ENCODE measurements at places on chromosomes 7 and 10. TPM values are rescaled to one million over a fixed set of nuclear protein-coding genes. Genes with fewer than 3 reads are reported as not detected.

The UTF1 gene
- total RNA-seq = not detected

DNA sequence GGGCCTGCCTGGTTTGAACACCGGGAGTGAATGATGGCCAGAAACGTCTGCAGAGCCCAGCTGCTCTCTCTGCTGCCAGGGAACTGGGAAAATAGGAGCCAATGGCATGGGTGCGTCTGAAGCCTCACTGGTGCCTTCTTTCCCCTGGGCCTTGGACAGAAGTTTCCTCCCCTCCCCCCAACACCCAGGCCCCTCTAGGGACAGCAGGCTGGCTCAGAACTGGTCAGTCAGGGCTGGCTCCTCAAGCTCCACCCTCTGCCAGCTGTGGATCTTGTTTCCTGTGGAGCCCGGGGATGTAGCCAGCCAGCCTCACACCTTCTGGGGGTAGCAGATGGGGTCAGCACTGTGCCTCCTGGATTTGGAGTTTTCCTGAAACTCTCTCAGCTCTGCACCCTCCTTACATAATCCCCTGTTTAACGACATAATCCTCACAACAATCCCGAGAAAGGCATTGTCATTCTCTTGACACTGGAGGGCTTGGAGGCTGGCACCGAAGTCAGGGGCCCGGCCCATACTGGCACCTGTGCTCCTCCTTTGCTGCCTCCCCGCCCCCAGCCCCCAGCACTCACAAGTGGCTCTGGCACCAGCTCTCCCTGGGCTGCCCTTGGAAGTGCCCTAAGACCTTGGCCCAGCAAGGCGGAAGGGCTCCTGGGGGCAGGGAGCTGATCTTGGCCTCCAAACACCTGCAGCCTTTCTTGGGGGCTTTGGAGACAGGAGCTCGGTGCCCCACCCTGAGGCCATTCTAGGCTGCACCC is 5.7 kb downstream of the LDB3 start:
- no peak for DNase-seq
- H3K36me3 ChIP-seq = no peaks in the 10 kb centered on the region
- H3K27ac ChIP-seq = no peak overlapping the region
- H3K27me3 ChIP-seq = peaks cover 2% of the 10 kb centered on the region
- H3K4me3 ChIP-seq = no peak overlapping the region

DNA sequence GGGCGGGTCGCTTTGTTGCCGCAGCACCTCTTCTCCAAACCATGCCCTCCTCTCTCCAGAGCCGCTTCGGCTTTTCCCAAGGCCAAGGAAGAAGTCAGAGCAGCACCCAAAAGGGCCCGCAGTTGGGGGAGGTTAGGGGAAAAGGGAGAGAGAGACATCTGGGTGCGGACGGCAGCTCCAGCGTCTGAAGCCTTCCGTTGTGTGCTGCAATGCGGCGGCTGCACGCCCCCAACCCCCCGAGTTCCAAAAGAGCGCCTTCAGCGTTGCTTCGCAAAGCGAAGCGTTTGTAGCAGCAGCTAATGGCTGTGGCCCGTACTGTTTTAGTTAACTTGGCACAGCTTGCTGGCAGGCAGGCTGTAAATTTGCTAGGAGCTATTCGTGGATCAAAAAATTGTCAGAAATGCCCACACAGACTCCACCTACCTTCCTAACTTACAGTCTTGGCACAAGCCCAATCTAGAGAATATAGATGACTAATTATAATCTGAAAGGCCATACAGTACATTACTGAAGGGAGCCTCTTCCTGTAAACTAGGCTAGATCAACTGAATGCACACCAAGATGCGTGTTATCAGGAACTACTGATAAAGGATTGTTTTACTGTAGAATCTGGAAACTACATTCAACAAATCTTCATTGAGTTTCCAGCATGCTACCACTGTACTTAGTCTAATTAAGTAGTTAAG is 1.1 kb upstream of the KBTBD2 start:
- peak overlapping the region; percentile 97 for H3K27ac ChIP-seq
- H3K36me3 ChIP-seq = no peaks in the 10 kb centered on the region
- DNase-seq = peak; percentile 63
- peaks cover 56% of the 10 kb centered on the region for H3K4me1 ChIP-seq
- H3K27me3 ChIP-seq = no peaks in the 10 kb centered on the region

DNA sequence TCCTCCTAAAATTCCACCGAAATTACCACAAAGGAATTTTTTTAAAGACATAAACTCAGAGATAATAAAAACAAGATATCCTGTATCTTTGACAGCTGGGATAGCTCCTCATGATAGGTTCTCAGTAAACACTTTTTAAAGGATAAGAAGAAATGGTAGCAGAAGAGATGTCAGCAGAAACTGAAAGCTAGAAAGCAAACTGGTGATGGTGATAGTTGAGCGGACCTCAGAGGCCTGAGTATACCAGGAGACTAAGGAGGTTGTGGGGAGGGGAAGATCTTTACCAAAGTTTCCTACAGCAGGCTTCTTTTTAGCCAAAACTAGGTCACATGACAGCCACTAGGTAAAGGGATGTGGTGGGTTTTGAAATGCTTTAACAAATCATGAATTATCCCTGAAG is 22.5 kb downstream of the PCGF5 start:
- H3K4me3 ChIP-seq = no peak overlapping the region
- DNase-seq = no peak
- no peaks in the 10 kb centered on the region for H3K27me3 ChIP-seq
- no peak overlapping the region for H3K27ac ChIP-seq
- no peaks in the 10 kb centered on the region for H3K36me3 ChIP-seq

- DNase-seq = no peak
- H3K4me1 ChIP-seq = peaks cover under 1% of the 10 kb centered on the region
- H3K36me3 ChIP-seq = no peaks in the 10 kb centered on the region
- H3K27ac ChIP-seq = no peak overlapping the region
Observed at GRCh38 chr7:126569402-126569801, 683.3 kb downstream of the GRM8 start.

- no peak overlapping the region for H3K4me3 ChIP-seq
- DNase-seq = no peak
- no peak overlapping the region for H3K27ac ChIP-seq
- H3K4me1 ChIP-seq = peaks cover 30% of the 10 kb centered on the region
- H3K36me3 ChIP-seq = no peaks in the 10 kb centered on the region
- H3K27me3 ChIP-seq = no peaks in the 10 kb centered on the region
Observed at GRCh38 chr10:79021948-79022499, 46.7 kb upstream of the ZMIZ1 start.

DNA sequence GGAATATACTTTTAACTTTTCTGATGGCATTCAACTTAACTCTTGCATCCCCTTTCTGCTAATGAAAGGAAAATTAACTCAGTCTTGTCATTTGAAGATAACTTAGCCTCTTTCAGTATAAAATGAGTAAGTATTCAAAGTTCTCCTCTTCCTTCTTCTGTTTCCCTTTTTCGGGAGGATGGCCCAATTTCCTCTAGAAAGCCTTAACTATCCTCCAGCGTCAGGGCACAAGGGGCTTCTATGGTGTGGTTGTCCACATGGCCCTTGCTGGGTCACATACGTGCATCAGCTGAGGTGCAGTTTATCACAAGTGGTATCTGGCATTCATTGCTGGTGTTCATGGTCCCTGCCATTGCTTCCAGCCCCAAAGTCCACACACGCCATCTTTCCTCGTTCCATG is 17.8 kb upstream of the GSAP start:
- no peak overlapping the region for H3K4me3 ChIP-seq
- H3K4me1 ChIP-seq = peaks cover 13% of the 10 kb centered on the region
- no peak for DNase-seq
- H3K36me3 ChIP-seq = no peaks in the 10 kb centered on the region

GRCh38 chr7:40698214-40698920 is 563.6 kb downstream of the SUGCT start:
- no peaks in the 10 kb centered on the region for H3K36me3 ChIP-seq
- H3K4me3 ChIP-seq = no peak overlapping the region
- H3K27me3 ChIP-seq = no peaks in the 10 kb centered on the region

DNA sequence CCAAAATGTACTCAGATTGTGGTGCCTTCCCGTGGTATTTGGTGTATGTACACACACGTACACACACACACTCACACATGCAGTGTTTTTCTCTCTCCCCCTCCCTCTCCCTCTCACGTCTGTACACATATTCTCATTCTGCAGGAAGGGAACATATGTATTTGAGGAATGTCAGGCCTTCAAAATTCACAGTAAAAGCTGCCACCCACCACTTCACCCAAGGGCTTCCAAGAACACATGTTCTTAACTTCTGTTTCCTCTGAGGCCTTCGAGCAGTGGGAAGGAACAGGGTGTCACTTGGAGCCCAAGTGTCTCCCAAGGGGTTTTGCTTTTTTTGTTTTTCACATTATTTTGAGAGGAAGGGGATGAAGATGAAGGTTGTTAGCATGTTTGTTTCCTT is 198.9 kb downstream of the TCF7L2 start:
- H3K36me3 ChIP-seq = peaks cover 61% of the 10 kb centered on the region
- no peak overlapping the region for H3K27ac ChIP-seq
- DNase-seq = no peak
- H3K27me3 ChIP-seq = no peaks in the 10 kb centered on the region
- no peaks in the 10 kb centered on the region for H3K4me1 ChIP-seq
- H3K4me3 ChIP-seq = no peak overlapping the region

- no peaks in the 10 kb centered on the region for H3K4me1 ChIP-seq
- H3K27me3 ChIP-seq = no peaks in the 10 kb centered on the region
- H3K27ac ChIP-seq = no peak overlapping the region
- H3K4me3 ChIP-seq = no peak overlapping the region
- H3K36me3 ChIP-seq = no peaks in the 10 kb centered on the region
Observed at GRCh38 chr10:99809931-99810615, 27.6 kb downstream of the ABCC2 start.

DNA sequence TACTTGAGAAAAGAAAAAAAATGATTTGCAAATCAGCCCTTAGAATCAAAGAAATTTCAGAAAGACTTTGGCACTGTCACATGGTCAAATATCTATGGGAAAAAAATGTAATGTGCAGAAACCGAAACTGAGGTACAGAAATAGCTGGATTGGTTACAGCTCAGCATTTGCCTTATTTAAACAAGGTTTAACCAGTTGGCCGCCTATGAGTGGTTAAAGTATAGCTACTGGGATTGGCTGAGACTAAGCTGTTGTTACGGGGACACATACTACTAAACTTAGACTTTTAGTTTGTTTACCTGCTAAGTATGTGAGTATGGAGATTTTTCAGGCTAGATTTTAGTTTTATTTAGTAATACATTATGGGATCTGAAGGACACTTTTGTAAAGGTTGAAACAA is 38.6 kb downstream of the SFTPD start:
- H3K36me3 ChIP-seq = peaks cover 12% of the 10 kb centered on the region
- no peak overlapping the region for H3K27ac ChIP-seq
- H3K4me1 ChIP-seq = peaks cover 3% of the 10 kb centered on the region

- no peak for DNase-seq
- peaks cover 45% of the 10 kb centered on the region for H3K4me1 ChIP-seq
- H3K4me3 ChIP-seq = no peak overlapping the region
Observed at GRCh38 chr7:101591504-101591903, 37.6 kb downstream of the MYL10 start.
